ENCODE measurements at places on chromosomes 7 and 10.

DNA sequence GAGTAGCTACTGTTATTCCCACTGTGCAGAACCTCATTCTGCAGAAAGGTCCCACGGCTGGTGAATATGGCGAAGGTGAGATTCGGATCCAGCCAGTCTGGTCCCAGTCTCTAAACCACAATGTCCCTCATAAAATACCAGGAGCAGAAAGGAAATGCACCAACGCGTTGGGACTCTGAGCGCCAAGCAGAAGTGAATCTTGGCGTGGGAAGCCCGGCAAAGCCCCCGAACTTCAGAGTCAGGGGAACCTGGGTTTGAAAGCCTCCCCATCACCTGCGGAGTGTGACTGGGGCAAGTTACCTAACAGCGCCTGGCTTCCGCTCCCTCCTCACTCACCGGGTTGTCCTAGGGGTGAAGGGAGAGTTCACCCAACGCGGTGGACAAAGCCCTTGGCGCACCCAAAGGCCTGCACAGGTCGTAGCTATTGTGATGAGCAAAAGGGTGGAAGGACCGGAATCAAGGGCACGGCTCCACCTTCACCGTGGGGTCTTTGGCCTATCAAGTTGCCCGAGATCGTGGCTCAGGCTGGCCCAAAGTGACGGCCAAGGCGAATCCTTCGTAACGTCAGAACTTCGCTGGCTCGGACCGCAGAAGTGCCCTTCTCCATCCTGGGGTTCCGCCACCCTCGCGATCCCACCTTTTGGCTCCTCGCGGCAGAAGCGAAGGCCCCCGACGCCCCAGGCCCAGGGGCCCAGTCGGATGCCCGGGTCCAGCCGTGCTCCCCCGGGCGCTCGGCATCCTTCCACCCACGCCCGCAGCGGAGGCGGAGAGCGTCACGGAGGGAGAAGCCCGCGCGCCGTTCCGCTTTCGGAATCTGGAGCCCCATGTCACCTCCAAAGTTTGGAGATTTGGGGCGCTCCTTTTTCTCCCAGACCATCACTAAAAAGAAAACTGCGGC lies 811 bp downstream of the RGS10 start:
- no peak for DNase-seq

- no peak for DNase-seq
Observed at GRCh38 chr10:48750019-48750418, 65.3 kb downstream of the WDFY4 start.

DNA sequence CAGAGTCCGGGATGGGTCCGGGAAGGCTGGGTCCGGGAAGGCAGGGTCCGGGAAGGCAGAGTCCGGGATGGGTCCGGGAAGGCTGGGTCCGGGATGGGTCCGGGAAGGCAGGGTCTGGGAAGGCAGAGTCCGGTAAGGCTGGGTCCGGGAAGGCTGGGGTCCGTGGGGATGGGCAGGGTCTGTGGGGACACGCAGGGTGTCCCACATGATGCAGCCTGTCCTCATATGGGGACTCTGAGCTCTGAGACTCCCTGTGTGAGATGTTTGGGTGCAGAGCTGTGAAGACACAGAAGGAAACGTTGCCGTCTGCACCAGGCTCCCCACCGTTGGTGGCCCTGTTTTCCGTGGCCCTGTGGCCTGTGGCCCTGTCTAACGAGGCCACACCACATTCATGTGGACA lies 45.7 kb upstream of the ADGRA1 start:
- no peak for DNase-seq

GRCh38 chr7:95213809-95214492 lies 110.4 kb downstream of the PON1 start:
- DNase-seq: no peak

GRCh38 chr10:100656454-100656853 lies 88.9 kb upstream of the PAX2 start:
- peak; percentile 14 for DNase-seq

GRCh38 chr7:95725205-95725604 lies 47.1 kb upstream of the DYNC1I1 start:
- DNase-seq: no peak

DNA sequence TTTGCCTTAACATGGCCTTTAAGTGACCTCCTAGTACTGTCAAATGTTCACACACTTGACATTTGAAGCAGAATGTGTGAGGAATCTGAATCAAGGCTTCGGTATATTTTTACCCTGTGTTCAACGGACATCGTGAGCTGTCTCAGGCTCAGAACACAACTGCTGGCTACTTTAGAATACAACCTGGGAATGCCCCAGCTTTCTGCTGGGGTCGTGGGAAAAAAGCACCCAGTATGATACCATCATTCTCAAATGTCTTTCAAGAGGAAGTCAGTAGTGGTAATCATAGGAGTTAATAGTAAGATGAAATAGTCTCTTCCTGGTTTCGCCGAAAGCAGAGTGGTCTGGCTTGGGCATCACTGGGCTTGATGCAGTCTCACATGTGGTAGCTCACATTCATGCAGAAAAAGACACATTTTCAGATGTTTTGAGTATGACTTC lies 67.2 kb downstream of the CREB5 start:
- DNase-seq: no peak

DNA sequence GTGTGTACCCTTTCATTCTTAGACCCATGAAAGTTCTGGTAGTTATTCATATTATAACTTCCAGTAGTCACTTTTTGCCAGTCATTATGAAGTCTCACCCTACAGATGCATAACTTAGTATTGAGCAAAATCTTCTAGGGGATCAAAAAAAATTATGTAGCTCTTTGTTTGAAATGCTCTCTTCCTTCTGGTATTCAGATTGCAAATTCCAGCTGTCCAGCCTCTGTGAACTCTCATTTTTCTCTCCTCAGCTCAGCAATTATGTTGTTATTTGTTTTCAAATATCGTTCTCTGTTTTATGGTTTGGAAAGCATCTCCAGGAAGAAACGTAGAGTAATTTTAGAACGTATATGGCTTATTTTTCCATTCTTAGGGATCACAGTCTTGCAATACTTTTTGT lies 442.5 kb downstream of the SEMA3D start:
- no peak for DNase-seq

DNA sequence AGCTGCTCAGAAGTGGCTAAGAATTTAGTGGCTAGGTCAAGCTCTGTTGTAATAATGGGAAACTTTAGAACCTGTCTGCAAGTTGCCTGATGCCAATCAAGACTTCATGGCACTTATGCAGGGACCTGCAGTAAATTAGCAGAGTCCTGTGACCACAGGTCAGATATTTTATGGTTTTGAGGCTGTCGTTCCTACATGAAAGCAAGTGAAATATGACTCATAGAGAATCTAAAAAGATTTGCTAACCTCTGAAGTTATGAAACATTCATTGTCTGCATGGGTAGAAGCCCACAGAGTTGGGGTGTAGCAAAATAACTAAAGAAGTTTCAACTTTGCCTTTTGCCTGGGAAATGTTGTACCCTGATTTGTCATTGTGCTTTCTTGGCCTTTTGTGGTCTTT lies 32.3 kb downstream of the SLC39A12 start:
- DNase-seq: no peak

DNA sequence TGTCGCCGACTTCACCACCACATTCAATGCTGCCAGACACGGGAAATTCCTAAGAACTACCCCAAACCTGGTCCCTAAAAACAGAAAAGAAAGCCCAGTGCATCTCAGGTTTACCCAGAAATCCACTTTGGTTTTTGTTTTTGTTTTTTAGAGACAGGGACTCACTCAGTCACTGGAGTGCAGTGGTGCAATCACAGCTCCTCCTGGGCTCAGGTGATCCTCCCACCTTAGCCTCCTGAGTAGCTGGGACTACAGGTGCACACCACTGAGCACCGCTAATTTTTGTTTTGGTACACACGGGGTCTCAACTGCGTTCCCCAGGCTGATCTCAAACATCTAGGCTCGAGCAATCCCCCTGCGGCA lies 22.8 kb downstream of the MAD1L1 start:
- no peak for DNase-seq

DNA sequence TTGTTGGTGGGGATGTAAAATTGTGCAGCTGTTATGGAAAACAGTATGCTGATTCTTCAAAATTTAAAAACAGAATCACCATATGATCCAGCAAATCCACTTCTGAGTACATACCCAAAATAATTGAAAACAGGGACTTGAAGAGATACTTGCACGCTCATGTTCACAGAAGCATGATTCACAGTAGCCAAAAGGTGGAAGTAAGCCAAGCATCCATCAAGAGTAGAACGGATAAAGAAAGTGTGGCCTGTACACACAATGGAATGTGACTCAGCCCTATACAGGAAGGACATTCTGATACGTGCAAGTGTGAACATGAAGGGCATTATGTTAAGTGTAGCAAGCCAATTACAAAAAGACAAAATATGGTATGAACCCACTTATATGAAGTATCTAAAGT lies 696.7 kb upstream of the CELF2 start:
- no peak for DNase-seq

- DNase-seq: no peak
Observed at GRCh38 chr10:102753718-102754117, 10.0 kb downstream of the WBP1L start.

GRCh38 chr7:88363249-88363648 lies 56.6 kb upstream of the STEAP4 start:
- no peak for DNase-seq

GRCh38 chr7:79968894-79969293 lies 165.7 kb upstream of the GNAI1 start:
- DNase-seq: no peak

DNA sequence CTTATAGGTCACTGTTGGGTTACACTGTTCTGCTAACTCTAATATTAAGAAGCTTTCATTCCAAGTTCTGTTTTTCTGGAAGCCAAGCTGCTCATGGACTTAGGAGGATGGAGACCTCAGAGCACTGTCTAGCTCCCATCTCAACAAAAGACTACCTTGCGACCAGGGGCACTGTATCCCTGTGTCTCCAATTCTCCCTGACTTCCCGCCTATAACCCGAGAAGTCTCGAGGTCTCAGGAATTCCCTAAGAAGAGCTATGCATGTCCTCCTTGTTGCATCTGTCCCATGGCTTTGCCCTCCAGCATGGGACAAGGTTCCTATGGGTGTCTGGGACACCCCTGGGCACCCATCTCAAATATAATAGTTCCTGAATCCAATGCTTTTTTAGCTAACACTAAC lies 31.2 kb downstream of the BTBD16 start:
- no peak for DNase-seq

DNA sequence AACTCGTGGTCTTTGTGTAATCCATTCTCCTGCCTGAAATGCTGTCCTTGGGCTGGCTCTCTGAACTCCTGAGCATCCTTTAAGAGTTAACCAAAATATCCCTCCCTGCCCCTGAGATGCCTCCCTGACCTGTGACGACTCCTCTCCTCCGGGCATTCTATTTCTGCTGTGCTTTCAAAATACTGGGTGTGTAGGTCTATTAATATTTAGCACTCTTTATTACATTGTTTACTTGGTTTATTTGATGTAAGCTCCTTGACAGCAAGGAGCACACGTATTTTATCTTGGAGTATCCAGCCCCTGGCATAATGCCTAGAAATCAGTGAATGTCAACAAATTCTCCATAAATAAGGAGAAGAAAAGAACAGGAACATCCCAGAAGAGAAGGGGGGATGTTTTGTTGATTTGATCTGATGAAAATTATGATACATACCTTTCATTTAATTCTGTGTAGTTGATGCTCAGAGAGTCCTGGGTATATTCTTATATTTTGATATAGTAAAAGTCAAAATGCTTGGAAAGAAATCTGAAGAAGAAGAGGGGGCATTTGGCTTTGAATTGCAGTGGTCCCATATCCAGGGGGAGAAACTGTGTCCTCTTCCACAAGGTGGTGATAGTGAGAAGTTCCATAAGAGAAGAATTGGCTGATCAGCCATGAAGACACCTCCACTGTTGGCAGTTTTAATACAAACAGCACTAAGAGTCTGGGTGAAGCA lies 107.7 kb upstream of the MPP7 start:
- DNase-seq: no peak

DNA sequence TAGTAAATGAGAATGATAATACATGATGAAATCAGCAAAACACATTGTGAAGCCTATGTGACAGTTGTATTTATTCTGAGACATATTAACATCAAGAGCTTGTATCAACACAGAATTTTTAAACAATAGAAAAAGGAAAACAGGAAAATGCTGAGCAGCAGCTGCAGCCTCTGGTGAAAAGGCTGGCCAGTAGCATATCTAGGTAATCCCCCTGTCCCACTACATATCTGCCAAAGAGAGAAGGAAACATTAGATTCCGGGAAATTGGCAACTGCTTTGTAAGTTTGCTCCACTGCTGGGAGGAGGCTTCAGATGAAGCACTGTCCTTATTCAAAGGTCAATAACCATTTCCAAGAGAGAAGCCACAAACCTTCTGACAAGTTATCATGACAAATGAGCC lies 89.4 kb downstream of the RALA start:
- no peak for DNase-seq

DNA sequence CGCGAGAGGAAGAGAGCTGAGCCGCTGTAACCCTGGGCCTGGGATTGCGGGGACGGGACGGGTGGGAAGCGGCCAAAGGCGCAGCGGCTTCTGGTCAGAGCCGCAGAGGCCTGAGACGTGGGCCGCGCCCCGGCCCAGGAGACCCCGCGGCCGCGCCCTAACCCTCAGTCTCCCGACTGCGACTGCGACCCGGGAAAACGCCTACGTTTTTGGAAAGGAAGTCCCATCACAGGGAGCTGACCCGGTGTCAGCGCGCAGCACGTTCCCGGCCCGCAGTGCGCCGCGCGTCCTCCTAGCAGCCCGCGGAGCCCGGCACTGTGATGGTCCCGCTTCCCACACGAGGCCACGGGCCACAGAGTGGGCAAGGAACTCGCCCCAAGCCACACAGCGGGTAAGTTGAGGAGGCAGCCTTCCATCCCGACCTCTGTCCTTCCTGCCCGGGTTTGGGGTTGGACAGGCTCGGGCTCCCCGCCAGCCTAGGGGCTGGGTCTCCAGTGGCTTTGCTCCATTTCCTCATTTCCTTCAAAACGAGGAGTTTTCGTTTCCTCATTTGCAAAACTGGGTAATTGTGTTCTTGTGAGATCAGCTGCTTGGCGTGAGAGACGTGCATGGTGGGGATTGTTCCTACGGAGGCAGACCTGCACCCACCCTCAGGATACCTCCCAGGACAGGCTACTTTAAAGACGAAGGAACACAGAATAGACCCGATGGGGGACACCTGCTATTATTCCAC lies 1.2 kb downstream of the GPNMB start:
- no peak for DNase-seq

GRCh38 chr10:92111336-92111939 lies 179.4 kb downstream of the CPEB3 start:
- no peak for DNase-seq

Data from Calu3 (cell line).